CD8-positive, alpha-beta T cell (primary cell): ENCODE measurements at places on chromosomes 1 and 21.

- no peak for DNase-seq
These were observed 189.0 kb upstream of the NFIA start for GRCh38 chr1:60893136-60893930.

DNA sequence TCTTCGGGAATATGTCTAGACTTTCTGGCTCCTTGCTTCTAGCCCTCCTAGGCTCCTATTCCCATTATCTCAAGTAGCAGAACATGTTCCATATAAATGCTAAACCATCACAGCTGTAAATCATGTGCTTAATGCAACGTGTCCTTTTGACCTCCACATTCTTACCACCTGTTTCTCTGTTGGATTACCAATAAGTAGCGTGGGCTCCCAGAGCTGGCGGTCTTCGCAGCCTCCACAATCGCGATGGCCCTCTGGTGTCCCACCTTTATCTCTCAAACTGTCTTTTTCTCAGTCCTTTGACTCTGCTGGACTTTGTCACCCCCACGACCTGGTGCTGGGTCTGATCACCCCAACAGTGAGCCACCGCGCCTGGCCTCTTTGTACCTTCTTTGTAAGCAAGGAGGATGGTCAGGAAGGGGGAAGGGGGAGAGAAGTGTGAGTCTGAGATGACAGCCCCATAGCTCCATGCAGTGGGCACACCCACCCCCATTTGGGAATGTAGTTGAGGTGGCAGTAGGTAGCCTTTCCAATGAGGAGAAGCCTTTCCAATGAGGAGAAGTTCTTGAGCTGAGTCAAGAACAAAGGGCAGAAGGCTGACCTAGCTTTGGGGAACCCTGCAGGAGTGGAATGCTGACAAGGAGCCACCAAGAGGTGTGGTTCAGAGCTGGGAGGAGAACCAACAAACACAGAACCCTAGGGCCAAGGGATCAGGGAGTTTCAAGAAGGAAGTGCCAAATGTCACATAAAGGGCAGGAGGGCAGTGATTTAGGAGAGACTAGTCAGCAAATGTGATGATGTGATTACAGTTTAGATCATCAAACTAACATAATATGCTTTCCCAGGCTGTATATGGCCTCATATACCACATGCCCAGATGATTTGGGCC, 14.2 kb downstream of the TRAF5 start:
- DNase-seq = no peak

GRCh38 chr21:44702973-44703730, 6.2 kb downstream of the KRTAP10-12 start:
- DNase-seq = peak; percentile 5

DNA sequence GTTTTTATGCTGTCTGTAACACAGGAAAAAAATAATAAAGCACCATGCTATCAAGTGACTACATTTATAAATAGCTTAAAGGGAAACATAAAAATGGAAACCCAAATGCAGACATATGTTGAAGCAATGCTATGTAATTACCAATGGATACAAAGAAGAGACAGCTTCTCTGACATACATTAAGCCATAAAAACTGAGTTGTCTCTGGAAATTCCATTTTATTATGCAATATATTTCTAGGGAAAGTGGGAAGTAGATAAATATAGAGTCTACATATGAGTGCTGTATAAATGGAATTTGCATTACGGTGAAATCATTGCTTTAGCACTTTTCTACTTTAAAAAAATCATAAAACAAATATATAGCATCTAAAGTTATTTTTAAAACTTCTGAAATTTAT, 135.2 kb upstream of the COL11A1 start:
- no peak for DNase-seq

DNA sequence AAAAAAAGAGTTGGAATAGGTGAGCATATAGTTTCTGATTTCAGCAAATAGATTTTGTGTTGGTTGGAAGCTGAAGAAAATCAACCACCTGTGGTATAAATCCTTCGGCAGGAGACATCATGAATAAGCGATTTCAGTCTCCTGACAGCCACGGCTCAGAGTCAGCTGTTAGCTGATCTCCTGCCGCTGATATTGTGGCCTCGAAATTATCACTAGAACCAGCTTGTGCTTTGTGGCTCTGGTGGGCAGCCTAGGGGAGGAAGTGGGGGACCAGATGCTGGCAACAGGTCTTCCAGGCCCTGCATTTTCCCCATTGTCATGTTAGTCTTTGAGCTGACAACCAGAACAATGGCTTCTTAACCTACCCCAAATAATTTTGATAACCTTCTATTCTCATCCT, 842 bp upstream of the GCSAML start:
- DNase-seq = no peak

DNA sequence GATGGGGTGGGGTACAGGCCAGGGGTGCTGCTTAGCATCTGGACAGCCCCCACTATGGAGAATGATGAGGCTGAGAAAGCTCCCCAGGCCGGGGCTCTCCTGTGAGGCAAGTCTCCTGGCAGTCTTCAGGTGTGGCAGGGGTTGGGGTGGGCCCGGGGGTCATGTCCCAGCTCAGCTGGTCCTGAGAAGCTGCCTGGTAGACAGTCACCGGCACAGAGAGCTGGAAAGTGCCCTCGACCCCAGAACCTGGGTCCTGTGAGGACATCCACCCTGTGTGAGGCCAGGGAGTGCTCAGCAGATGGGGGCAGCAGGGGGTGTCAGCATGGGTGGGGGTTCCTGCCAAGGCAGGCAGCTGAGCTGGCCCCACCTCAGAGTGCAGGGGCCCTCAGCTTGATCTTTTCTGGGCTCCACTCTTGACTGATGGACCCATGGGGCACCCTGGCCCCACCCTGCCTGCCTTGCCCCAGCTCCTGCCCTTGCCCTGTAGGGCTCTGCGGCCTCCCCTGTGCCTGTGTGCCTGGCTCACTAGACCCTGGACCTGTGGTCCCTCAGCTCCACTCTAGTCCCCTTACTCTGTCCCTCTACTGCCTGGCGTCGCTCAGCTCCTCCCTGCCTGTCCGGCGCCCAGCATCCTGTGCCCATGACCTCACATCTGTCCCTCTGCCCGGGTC, 5.8 kb downstream of the IBA57 start:
- no peak for DNase-seq
